ENCODE measurements at places on chromosomes 16 and 17. TPM values are rescaled to one million over a fixed set of nuclear protein-coding genes. Genes with fewer than 3 reads are reported as not detected.

The KRT20 gene
- not detected for total RNA-seq

The TMEM170A gene
- 39.9 TPM for total RNA-seq

The EVI2A gene
- 20.7 TPM for total RNA-seq

- no peak for DNase-seq
Observed at GRCh38 chr17:56440419-56440818, 153.1 kb upstream of the NOG start.

- no peak for DNase-seq
Observed at GRCh38 chr17:82849076-82849945, 9.5 kb upstream of the ZNF750 start.

- no peak for DNase-seq
Observed at GRCh38 chr17:83079766-83080578, 563 bp downstream of the METRNL start.

GRCh38 chr17:5769593-5770354 is 185.5 kb upstream of the NLRP1 start:
- no peak for DNase-seq

DNA sequence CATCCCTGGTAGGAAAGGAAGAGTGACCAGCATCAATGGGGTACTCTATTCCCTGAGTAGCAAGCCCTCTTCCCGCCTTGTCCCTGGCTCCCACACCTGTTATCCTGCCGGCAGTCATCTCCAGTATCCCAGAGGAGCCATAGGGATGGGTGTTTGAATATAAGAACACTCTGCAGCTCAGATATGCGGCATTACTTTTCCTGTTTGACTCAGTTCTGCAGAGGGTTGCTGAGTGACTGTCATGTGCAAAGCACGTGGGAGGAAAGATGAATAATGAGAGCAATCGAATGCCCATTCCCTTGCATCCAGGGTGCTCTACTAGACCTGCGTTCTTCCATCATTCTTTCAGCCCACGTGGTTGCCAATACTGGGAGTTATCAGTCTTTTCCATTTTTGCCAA is 115.1 kb downstream of the PRKCB start:
- no peak for DNase-seq

DNA sequence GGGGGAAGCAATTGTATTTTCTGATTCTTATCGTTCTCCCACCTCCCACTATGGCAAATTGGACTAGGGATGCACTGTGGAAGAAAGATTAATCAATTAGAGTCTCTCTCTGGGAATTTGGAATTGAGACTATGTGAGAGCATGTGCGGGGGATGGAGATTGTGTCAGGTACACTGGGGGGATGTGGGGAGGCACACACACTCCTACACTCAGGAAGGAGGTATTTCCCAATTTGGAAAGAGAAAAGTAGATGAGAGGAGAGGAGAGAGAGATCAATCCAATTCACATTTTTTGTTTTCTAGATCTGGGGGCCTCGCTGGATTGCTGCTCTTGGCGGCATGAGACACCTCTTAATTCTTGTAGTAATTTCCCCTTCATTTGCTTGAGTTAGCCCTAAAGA is 14.3 kb upstream of the PRKCB start:
- DNase-seq = no peak

DNA sequence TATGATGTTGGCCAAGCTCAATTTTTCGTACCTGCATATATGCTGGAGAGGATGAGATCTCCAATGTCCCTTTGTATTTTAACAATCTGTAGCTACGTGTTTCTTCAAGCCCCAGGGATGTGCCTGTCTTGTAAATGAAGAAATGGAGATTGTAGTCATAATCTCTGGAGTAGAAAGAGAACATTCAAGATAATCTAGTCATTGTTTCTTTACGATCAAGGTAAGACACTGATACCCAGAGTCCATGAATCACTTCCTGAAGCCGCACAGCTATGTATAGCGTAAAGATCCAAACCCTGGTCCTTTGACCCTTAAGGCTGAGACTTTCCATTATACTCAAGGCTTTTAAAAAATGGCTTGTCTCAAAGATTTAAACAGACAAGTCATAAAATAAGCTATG is 205.5 kb downstream of the HS3ST3B1 start:
- DNase-seq = no peak

DNA sequence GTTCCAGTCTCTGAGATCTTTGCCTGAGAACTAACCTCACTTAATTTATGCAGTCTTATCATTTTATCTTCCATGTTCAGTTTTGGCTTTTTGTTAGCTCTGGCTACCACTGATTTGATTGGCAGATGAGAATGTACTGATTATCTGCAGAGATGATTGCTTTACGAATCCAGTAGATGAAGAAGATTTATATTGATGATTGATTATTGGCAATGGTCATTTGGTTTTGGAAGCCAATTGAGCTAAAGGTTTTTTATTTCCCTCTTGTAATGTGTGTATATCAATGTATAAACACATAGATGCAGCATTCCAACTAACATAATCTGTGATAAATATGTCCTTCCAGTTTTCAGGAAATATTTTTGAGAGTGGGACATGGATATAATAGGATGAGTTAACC is 763.6 kb downstream of the CDH11 start:
- no peak for DNase-seq

GRCh38 chr16:68402748-68403040 is 45.6 kb downstream of the SMPD3 start:
- no peak for DNase-seq

GRCh38 chr16:48734220-48734619 is 124.2 kb upstream of the N4BP1 start:
- no peak for DNase-seq

- DNase-seq = no peak
Observed at GRCh38 chr16:60459463-60459862, 1576.8 kb downstream of the CDH8 start.

DNA sequence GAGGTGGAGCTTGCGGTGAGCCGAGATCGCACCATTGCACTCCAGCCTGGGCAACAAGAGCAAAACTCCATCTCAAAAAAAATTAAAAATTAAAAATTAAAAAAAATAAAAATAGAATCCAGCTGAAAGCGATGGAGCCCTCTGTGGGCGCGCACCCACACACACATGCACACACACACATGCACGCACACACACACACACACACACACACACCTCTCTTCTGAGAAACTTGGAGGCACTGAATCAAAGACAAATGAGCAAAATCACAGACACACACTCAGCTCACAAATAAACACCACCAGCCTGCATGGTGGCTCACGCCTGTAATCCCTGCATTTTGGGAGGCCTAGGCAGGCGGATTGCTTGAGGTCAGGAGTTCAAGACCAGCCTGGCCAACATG is 9.6 kb upstream of the FADS6 start:
- no peak for DNase-seq

DNA sequence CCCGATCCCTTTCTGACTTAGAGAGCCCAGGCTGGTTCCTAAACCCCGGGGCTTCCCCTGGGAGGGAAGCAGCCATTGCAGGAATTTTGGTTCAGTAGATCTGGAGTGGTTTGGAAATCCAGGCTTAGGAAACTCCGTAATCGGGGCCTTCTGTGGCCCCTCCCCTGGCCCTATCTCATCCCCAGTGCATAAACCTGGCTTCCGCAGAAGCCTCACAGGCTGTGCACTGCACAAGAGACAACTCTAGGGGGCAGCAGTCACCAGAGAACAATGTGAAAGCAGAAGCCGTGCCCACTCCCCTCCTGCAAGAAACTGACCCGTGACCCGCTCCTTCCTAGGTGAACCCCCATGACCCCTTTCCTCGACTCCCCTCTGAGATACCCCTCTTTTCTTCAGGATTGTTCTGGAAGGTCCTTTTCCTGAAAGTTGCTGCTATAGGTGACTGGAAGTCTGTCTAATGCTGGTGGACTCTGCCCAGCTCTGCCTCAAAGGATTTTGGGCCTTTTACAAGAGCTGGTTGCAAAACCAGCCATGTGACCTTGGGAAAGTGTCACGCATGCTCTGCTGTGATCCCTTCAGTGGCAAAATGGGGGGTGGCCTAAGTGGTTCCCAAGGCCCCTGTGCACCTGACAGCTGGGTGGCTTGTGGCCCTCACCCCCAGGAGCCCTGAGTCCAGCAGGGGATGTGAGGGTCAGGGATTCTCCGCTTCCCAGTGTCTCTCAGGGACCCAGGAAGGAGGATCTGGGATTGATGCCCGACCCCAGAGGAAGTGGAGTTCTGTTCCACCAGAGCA is 14.4 kb downstream of the GUCY2D start:
- peak; percentile 48 for DNase-seq

DNA sequence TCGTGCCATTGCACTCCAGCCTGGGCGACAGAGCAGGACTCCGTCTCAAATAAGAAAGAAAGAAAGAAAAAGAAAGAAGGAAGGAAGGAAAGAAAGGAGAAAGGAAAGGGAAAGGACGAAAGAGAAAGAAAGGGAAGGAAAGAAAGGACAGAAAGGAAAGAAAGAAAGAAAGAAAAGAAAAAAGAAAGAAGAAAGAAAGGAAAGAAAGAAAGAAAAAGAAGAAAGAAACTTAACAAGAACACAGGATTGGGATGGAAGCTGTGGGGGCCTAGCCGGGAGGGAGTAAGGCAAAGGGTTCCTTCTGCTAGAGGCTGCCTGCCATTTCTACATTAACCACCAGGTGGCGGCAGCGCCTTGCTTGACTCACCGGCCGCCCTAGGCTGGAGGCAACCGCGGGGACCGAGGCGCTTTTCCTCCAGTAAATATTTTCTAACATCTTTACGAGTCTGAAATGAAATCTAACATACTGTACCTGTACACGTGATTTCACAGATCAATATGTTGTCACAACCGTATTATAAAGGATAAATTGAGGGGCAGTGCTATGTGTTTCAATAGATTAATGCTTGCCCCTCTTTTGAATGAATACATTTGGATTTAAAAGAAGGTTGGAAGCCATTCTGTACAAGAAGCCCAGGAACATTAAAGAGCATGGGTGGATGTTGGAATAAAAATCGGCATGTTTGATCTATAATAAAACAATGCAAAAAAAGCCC is 6.1 kb downstream of the GJD3 start:
- DNase-seq = peak; percentile 77

GRCh38 chr17:57750109-57750871 is 5.2 kb upstream of the CCDC182 start:
- no peak for DNase-seq

DNA sequence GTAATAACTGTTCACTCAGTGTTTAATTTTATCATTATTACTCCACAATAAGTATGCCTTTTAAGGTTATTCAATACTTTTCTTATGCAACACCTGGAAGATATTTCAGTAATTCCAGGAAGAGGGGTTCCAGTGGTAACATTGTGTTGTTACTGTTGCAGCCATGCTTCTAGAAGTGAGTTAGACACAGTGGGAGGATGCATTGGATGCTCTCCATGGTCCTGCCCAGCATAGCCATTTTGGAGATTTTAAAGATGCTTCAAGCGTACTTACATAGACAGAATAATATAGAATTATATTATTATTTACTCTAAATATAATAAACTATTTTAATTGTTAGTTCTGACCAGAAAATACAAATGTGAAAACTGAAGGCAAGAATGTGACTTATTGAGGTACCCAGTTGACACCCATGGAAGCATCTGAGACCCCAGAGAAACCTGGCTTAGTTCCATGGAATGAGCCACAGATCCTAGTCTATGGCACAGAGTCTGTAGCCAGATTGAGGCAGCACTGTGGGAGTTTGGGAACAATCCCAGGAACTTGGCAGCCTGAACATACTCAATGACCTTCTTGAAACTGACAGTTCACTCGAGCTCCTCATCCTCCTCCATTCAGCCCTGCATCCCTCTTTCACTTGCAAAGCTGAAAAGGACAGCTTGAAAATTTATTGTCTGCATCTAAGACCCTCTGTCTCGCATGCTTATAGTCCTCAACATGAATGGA is 190.1 kb upstream of the HS3ST4 start:
- DNase-seq = no peak

DNA sequence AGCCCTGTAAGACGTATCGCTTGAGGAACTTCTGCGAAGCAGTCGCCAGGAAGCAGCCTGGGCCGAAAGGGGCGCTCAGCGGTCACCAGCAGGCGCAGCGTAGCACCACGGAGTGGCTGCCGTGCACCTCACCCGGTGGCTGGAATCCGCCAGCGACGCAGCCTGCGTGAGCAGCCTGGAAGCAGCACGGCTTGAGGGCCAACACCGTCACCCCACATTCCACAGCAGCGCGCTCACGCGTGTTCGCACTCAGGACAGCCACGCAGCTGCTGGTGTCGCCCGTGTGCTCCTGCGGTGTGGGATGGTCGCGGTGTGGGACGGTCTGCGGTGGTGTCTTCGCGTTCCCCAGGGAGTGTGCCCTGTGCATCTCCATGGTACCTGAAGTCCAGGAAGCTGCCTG is 9.6 kb downstream of the UBE2I start:
- no peak for DNase-seq

- no peak for DNase-seq
Observed at GRCh38 chr16:22923491-22923890, 109.5 kb downstream of the HS3ST2 start.

DNA sequence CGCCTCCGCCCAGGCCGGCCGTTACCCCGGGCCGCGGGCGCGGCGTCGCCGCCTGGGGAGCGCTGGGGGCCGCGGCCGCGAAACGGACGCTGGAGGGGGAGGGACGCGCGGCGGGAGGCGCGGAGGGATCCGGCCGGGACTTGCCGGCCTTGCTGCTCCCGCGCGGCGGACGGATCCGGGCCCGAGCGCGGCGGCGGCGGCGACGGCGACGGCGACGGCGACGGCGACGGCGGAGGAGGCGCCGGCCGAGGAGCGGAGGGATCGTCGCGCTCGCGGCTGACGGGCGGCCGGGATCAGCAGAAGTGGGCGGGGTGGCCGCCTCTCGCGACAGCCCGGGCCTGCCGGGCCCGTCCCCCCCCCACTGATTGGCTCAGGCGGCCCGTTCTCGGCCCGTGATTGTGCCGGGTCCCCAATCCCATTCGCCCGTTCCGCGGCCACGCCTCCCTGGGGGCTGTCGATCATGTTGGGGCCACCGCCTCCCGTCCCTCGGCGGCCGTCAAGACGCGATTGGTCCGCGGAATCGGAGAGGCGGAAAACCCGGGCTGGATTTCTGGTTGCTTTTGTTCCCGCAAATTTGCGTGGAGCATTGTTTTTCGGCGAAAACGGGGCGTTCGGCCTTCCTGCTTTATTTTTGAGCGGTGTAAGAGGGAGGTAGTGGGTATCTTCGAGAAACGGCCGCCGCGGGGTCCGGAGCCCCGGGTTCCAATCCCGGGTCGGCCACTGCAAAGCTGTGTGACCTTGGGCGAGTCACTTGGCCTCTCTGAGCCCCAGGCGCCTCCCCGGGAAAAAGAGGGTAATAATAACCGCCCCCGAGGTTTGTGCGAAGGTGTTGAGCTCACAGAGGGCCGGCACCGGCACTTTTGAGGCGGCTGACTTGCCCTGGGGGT is at the start of gene ZCCHC14:
Gene ZCCHC14, minus strand, starts transcription at position 304 of the 887 bp plus-strand sequence. CDS start 786 bp downstream, outside the sequence.
- DNase-seq = peak; percentile 98

GRCh38 chr17:17055286-17056155 is 13.3 kb downstream of the MPRIP start:
- DNase-seq = no peak

DNA sequence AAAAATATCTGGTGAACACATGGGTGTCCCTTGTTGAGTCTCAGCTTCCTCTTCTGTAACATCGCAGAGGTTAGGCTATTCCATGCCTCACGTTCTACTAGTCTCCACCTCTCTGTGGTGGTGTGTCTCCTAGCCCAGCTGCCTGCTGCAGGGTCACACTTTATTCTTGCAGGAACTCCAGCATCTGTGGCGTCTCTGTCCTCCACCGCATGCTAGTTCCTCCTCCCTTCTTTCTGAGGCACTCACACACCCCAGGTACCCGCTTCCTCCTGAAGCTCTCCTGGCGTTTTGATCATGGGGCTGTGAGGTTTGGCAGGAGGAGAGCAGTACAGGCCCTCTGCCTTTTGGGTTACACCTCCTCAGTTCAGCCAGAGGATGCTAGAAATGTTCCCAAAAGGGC is 9.9 kb upstream of the TEX2 start:
- no peak for DNase-seq

- no peak for DNase-seq
Observed at GRCh38 chr17:79835470-79835899, 3.8 kb downstream of the CBX4 start.

All from activated T-helper 2 cell treated with anti-CD3 and anti-CD28 coated beads, Interferon-gamma antibody, Interleukin-2, Interleukin-4, amounts not matched to agents 10 μg/mL and 5 μg/mL and 100 μg/mL, durations not matched to agents 14 hours and 24 hours and 36 hours (primary cell).